NCI-H146 (cell line): ENCODE measurements at places on chromosomes 12 and 14.
A peak's percentile ranks its signal among the peaks of the same experiment; 100 is the strongest.

DNA sequence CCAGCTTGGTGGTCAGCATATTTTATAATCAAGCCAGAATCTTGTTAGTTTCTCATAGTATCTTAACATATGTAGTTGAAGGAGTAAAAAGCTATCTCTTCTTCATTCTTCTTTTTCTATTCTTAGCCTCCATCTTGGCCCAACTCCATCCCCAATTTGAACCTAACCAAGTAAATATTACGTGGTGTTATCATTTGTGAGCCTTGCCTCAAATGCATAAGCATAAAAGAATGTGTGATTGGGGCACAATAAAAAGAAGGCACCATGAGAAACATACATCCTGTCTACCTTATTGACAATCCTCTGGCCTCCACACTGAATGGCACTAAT, 181.4 kb upstream of the BMP4 start:
- no peak for DNase-seq

DNA sequence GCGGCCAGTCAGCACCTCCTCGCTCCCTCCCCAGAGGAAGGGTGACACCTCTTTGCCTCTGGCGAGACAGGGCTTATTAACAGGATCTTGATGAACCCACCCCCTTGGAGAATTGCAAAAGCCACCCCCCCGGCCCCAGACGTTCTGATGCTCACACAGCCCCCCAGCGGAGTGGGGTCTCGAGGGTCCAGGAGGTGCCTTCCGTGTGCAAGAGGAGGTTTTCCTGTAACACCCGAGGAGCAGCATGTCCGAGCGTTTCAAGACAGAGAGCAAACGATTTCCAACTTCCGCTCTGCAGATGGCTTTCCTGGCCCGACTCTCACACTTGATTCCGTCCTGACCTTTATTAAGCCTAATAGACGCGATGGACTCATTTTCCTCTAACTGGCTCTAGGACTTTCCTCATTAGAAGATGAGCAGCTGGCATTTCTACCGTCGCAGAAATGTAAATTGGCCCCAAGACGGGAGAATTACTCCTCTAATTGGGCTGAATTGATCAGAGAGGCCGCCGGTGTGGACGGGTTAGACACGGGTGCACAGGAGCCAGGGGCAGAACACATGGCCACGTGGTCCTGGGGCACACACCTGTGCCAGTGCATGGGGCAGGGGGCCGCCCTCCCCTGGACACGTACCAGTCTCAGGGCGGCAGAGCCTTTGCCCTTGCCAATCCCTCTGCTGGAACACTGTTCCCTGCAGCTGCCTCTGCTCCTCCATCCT, 84.4 kb downstream of the NOC4L start:
- DNase-seq = no peak

GRCh38 chr12:103810111-103810510, 30.9 kb downstream of the NT5DC3 start:
- DNase-seq = no peak

- no peak for DNase-seq
Observed at GRCh38 chr14:22265319-22266141, 323.5 kb downstream of the DAD1 start.

GRCh38 chr12:52669426-52669825, 10.8 kb downstream of the KRT1 start:
- DNase-seq = no peak

DNA sequence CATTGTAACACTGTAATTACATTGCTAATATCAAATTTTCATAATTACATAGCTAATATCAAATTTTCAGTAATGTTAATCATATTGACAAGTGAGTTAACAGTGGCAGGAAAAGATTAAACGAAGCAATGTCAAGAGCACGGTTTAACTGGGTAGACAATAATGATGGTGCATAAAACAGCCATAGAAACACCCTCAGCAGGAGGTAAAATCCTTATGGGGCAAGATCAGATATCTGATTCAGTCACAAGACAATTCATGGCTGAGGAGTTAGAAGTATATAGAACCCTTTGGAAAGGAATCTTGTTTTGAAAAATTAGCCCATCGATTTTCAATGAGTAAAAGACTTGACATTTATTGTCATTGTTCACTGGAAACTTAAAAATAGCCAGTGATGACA, 190.6 kb downstream of the SLC2A13 start:
- DNase-seq = no peak

DNA sequence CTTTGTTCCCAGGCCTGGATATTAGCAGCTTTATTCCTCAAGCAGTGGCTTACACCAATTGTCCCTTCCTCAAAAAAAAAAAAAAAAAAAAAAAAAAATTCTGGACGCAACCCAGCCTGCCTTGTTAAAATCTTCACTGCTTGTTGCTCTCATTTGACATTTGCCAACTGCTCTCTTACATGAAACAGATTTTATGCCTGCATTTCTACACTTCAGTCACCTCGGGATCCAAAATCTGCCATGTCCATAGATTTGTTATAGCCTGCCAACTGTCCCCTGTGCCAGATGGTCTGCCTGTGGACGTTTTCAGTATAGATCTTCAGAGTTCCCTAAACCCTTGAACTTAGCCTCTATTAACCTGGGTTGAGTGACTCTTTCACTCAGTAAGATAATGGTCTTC, 651.5 kb downstream of the FSCB start:
- no peak for DNase-seq

- peak; percentile 2 for DNase-seq
Observed at GRCh38 chr12:18706798-18707197, 31.0 kb downstream of the PLCZ1 start.

DNA sequence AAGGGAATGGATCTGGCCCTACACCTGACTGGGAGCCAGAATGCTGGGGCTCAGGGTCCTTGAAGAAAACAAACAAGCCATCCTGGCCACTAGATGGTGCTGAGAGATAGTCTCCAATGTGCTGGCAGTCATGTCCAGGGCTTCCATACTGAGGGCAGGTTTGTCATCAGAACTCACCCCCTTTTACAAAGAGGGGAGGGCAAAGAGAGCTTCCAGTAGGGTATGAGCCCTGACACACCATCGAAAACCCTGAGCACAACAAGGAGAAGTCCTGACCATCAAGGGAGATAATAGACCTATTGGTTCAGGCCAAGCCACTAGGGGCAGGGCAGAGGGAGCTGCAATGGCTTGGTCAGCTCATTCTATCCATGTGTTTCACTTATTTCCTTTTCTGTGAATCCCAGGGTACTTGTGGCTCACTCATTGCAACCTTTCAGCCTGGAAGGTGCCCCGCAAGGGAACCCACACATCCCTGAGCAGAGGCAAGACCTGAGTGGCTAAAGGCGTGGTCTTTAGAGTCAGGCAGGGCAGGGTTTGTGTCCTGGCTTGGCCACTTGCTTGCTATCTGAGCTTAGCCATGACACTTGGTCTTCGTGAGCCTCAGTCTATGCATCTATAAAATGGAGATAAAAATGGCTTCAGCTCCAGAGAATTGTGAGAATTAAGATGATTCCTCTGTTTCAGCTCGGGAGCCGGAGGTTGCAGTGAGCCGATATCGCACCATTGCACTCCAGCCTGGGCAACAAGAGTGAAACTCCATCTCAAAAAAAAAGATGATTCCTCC, 6.2 kb upstream of the PLEKHH1 start:
- DNase-seq = peak; percentile 32

- no peak for DNase-seq
Observed at GRCh38 chr12:52267266-52267665, 7.2 kb upstream of the KRT86 start.

- peak; percentile 47 for DNase-seq
Observed at GRCh38 chr12:753611-754472, 1.5 kb downstream of the WNK1 start.

DNA sequence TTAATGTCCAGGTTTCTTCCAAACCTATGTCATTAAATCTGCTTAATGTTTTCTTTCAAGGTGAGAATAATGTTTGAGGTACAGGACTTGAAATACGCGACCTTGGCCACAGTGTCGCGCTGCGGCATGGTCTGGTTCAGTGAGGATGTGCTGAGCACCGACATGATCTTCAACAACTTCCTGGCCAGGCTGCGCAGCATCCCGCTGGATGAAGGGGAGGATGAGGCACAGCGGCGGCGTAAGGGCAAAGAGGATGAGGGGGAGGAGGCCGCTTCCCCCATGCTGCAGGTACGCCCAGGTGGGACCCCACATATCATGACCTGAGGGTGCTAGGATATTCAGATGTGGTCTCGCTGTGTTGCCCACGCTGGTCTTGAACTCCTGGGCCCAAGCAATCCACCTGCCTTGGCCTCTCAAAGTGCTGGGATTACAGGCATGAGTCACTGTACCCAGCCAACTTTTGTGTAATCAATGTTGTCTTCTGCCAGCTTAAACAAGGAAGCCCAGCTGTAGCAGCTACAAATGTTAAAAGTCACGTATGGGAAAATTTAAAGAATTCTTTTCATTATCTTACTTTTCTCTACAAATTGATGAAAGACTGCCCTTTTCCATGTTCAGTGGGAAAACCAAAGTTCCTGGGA, 50.8 kb downstream of the DYNC1H1 start:
- no peak for DNase-seq

DNA sequence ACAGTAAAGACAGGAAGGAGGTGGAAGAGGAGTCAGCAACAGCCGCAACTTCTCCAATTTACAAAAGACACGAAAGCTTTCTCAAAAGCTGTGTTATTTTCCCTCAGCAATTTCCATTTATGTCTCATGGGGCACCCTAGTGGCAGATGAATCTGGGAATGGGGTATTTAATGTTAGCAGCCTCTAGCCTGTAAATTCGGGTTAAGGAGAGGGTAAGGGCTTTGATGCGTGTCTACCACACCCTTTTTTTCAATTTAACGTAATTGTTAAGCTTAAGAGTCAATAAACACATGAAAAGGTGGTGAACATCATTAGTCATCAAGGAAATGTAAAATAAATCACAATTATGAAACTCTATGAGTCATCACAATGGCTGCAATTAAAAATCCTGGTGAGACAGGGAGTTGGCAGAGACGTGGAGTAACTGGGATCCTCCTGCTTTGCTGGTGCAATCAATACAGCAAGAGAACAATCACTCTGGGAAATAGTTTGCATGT, 986.4 kb downstream of the AACS start:
- no peak for DNase-seq

DNA sequence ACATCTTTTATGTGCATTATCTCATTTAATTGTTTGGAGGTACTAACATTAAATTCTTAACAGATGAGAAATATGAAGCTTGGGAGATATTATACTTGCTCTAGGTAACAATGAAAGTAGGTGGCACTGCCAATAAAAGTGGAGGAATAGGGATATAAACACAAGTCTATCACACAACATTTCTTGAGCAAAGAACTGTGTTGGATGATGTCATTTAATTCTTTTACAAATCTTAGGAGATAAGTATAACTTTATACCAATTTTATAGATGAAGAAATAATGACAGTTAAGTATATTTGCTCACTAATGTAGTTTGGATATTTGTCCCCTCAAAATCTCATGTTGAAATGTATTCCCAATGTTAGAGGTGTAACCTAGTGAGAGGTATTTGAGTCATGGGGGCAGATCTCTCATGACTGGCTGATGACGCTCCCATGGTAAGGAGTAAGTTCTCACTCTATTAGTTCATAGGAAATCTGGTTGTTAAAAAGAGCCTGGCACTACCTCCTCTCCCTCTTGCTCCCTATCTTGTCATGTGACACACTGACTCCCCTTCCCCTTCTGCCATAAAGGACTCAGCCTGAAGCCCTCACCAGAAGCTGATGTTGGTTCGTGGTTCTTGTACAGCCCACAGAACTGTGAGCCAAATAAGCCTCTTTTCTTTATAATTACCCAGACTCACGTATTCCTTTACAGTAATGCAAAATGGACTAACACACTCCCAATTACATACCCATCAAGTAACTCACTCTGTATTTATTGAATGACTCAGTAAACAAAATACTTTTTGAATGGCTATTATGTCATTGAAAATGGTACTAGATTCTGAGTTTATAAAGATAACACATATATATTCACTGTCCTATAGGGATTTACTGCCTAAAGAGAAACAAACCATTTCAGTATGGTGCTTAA, 146.8 kb upstream of the KITLG start:
- no peak for DNase-seq

DNA sequence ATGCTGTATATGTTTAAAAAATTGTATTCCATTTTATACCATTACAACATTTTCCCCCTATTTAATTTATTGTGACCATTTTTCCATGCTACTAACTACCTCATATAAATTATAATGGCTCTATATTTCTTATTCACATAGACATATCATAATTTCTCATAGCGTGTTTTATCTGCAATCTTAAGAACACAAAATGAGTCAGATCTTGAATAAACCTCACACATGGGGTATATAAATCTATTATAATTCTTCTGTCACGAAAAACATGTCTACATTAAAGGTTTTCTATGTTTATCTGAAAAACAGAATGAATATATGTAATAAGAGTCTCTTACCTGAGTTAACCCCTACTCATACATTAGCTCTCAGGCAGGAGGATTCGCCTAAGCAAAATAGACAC, 50.5 kb upstream of the ERGIC2 start:
- DNase-seq = no peak

DNA sequence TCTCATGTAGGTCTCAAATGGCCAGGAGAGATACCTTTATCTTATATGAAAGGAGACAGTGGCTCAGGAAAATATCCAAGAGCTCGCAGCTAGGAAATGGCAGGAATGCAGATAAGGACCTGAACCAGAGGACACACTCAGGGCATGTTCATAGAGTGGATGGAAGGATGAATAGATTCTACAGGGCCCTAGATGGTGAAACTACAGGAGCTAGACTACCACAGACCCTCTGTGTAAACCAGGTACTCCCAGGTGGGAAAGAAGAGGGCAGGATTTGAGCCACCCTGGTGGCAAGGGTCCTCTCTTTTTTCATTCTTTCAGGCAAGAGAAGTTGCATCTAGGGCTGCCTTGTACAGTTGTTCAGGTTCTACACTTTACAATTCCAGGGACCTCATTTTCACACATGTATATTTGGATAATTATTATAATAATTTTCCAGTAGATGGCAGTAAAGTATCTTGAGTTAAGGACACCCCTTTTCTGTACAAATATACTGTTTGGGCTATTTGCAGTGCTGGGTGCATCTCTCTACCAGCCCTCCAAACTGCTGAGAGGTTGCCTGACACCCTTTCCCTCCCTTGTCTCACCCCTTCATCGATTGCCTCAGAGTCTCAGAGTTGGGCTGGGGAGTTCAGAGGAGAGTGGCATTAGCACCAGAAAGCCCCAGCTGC, 10.5 kb upstream of the ZDHHC22 start:
- DNase-seq = peak; percentile 48

DNA sequence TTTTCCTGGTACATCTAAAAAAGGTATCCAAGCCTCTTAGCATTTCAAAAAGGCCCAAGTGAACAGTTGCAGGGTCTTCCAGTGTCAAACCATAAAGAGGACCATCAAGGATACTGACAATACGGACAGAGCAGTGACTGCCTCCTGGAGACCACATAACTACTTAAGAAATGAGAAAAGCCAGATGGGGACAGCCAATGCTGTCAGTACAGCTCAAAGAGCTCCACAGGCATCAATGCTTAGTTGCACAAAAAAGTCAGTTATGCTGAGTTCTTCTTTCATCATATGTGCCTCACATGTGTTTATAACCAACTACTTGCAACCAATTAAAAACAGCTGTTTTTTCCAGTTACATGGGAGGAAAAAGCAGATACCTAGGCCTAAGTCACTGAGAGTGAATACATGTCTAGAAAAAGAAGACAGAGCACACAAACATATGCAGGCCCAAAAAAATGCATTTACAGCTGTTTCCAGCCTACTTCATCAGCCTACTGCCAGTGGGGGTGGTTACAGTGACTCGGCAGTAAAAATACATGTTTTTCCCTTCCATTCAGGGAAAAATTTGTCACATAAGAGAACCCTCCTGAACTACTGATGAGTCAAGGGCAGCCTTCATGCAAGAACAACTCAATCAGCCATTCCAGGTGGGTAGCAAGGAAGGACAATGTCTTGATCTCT, 84.0 kb downstream of the DCAF5 start:
- no peak for DNase-seq

GRCh38 chr12:115008929-115009328, 325.0 kb upstream of the TBX3 start:
- no peak for DNase-seq
